Airway epithelial cell (primary cell): ENCODE measurements at places on chromosomes 1 and 21. TPM values are rescaled to one million over a fixed set of nuclear protein-coding genes. Genes with fewer than 3 reads are reported as not detected.

Gene CTNNBIP1
- total RNA-seq = 83.1 and 93.7 TPM in 2 replicates

Gene AIRE
- not detected in 2 replicates for total RNA-seq

Gene DNAJC28
- total RNA-seq = 0.42 TPM in 2 replicates

Gene LRRC8B
- total RNA-seq = 9.1 and 14.5 TPM in 2 replicates

Gene TAF5L
- total RNA-seq = 12.2 and 14.1 TPM in 2 replicates

Gene DENND2D
- total RNA-seq = 15.0 and 15.1 TPM in 2 replicates

Gene LRRC71
- not detected in 2 replicates for total RNA-seq

Gene CD1B
- not detected in 2 replicates for total RNA-seq

Gene CDA
- total RNA-seq = 18.5 and 22.1 TPM in 2 replicates

Gene DDAH1
- total RNA-seq = 5.5 and 6.7 TPM in 2 replicates

Gene RBM11
- total RNA-seq = 0.35 TPM in 1 of 2 replicates, not detected in the other

Gene C8B
- not detected in 2 replicates for total RNA-seq

Gene RGS4
- 0.42 TPM in 1 of 2 replicates, not detected in the other for total RNA-seq

Gene EVA1C
- 12.3 and 26.4 TPM in 2 replicates for total RNA-seq

Gene CD1D
- total RNA-seq = 2.0 and 3.4 TPM in 2 replicates

Gene NR1I3
- total RNA-seq = not detected in 2 replicates

Gene CLCA1
- 0.14 TPM in 1 of 2 replicates, not detected in the other for total RNA-seq

Gene GON4L
- total RNA-seq = 12.6 and 13.3 TPM in 2 replicates

Gene ELAPOR1
- total RNA-seq = 0.23 and 0.42 TPM in 2 replicates

Gene S100A1
- total RNA-seq = not detected in 2 replicates

Gene FCRL2
- total RNA-seq = not detected in 2 replicates

Gene LCE1A
- total RNA-seq = not detected in 2 replicates

Gene TBX19
- 0.09 and 0.42 TPM in 2 replicates for total RNA-seq

Gene PDZK1
- total RNA-seq = 0.42 and 0.56 TPM in 2 replicates

Gene CELA3A
- total RNA-seq = not detected in 2 replicates

Gene HEYL
- total RNA-seq = 0.14 TPM in 1 of 2 replicates, not detected in the other

Gene KCNE2
- not detected in 2 replicates for total RNA-seq

Gene CELSR2
- total RNA-seq = 41.3 and 56.1 TPM in 2 replicates

Gene FCRLA
- total RNA-seq = 0.21 TPM in 1 of 2 replicates, not detected in the other

Gene SPATA46
- total RNA-seq = not detected in 2 replicates

Gene ADORA3
- not detected in 2 replicates for total RNA-seq

Gene LAMC1
- total RNA-seq = 124 and 139 TPM in 2 replicates

Gene OTUD3
- 1.8 and 2.1 TPM in 2 replicates for total RNA-seq

Gene SEMA6C
- 0.46 and 1.2 TPM in 2 replicates for total RNA-seq

Gene CYP2J2
- total RNA-seq = 3.0 and 4.0 TPM in 2 replicates

Gene IQCC
- total RNA-seq = 1.9 and 3.5 TPM in 2 replicates

Gene S100A2
- 5,324 and 7,203 TPM in 2 replicates for total RNA-seq

Gene TDRD10
- not detected in 2 replicates for total RNA-seq

Gene PADI4
- not detected in 2 replicates for total RNA-seq

Gene LIN28A
- total RNA-seq = not detected in 2 replicates

Gene HAPLN2
- total RNA-seq = not detected in 2 replicates

Gene OR10Z1
- total RNA-seq = not detected in 2 replicates

Gene LIN9
- total RNA-seq = 3.1 and 5.0 TPM in 2 replicates

Gene AMY1A
- total RNA-seq = not detected in 2 replicates

Gene KCNT2
- total RNA-seq = not detected in 2 replicates

Gene PTPN22
- 0.49 and 1.1 TPM in 2 replicates for total RNA-seq

Gene FRRS1
- 13.4 and 17.6 TPM in 2 replicates for total RNA-seq

Gene TRPM2
- not detected in 2 replicates for total RNA-seq

Gene OR2G6
- not detected in 2 replicates for total RNA-seq

Gene ATP13A2
- 91.7 and 98.5 TPM in 2 replicates for total RNA-seq

Gene CELF3
- total RNA-seq = not detected in 2 replicates

Gene RCSD1
- total RNA-seq = not detected in 2 replicates

Gene IGSF9
- 42.0 and 44.1 TPM in 2 replicates for total RNA-seq

Gene GJA8
- total RNA-seq = not detected in 2 replicates
